Activated CD8-positive, alpha-beta memory T cell treated with anti-CD3 and anti-CD28 coated beads for 36 hours (primary cell): ENCODE measurements at places on chromosomes 11 and 22. TPM values are rescaled to one million over a fixed set of nuclear protein-coding genes. Genes with fewer than 3 reads are reported as not detected.

FADS2 gene
- total RNA-seq: 45.6 TPM

PRAME gene
- not detected for total RNA-seq

FAT3 gene
- not detected for total RNA-seq

SLC25A17 gene
- 38.6 TPM for total RNA-seq

ABTB2 gene
- total RNA-seq: 6.2 TPM

TMEM191C gene
- total RNA-seq: 0.99 TPM

ACCS gene
- 2.1 TPM for total RNA-seq
